ENCODE measurements at places on chromosomes 13 and 19. TPM values are rescaled to one million over a fixed set of nuclear protein-coding genes. Genes with fewer than 3 reads are reported as not detected.

GRCh38 chr19:16836115-16837034 lies 7.2 kb downstream of the SIN3B start:
- H3K27ac ChIP-seq, result no peak overlapping the region
- H3K36me3 ChIP-seq, result peaks cover 12% of the 10 kb centered on the region
- DNase-seq, result no peak
- no peaks in the 10 kb centered on the region for H3K27me3 ChIP-seq

The NUDT19 gene
- total RNA-seq, result 19.3 TPM

- H3K27ac ChIP-seq, result no peak overlapping the region
- peaks cover 42% of the 10 kb centered on the region for H3K27me3 ChIP-seq
- no peak for DNase-seq
- H3K36me3 ChIP-seq, result no peaks in the 10 kb centered on the region
- no peaks in the 10 kb centered on the region for H3K4me1 ChIP-seq
These were observed 528 bp upstream of the CHST8 start for GRCh38 chr19:33621065-33621785.

The C19orf33 gene
- total RNA-seq, result 159 TPM

The SERPINE3 gene
- not detected for total RNA-seq

DNA sequence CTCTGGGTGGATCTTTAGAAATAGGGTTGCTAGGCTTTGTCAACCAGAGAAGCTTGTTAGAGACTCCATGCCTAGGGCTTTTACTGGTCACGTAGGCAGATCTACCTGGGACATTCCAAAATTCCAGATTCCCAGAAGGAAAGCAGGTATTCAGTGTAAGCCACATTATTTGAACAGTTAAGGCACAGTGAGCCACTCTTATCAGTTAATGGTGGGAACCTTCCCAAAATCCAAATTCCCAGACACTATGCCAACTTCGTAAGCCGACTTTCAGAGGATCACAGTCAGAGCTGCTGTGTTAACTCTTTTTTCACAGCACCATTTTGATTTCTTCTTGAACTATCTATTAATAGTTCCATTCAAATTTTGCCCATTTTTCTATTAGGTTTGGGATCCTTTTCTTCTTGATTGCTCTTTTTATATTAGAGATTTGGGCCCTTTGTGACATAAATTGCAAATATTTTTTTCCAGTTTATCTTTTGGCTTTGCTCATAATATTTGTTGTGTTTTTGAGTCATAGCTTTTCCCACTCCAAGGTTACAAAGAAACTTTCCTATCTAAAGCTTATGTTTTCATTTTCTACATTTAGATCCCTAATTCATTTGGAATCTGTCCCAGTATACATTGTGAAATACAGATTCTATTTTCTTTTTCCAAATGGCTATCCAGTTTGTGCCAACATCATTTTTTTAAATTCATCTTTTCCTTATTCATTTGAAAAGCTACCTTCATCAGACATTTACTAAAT lies 77.3 kb downstream of the DHRS12 start:
- no peak for DNase-seq
- H3K27me3 ChIP-seq, result no peaks in the 10 kb centered on the region
- no peak overlapping the region for H3K27ac ChIP-seq
- H3K36me3 ChIP-seq, result no peaks in the 10 kb centered on the region

The CEBPA gene
- 76.4 TPM for total RNA-seq

GRCh38 chr19:4991538-4991937 lies 22.6 kb downstream of the KDM4B start:
- no peaks in the 10 kb centered on the region for H3K36me3 ChIP-seq
- H3K4me3 ChIP-seq, result no peak overlapping the region
- no peak overlapping the region for H3K27ac ChIP-seq
- no peak for DNase-seq
- no peaks in the 10 kb centered on the region for H3K4me1 ChIP-seq

The PROZ gene
- not detected for total RNA-seq

DNA sequence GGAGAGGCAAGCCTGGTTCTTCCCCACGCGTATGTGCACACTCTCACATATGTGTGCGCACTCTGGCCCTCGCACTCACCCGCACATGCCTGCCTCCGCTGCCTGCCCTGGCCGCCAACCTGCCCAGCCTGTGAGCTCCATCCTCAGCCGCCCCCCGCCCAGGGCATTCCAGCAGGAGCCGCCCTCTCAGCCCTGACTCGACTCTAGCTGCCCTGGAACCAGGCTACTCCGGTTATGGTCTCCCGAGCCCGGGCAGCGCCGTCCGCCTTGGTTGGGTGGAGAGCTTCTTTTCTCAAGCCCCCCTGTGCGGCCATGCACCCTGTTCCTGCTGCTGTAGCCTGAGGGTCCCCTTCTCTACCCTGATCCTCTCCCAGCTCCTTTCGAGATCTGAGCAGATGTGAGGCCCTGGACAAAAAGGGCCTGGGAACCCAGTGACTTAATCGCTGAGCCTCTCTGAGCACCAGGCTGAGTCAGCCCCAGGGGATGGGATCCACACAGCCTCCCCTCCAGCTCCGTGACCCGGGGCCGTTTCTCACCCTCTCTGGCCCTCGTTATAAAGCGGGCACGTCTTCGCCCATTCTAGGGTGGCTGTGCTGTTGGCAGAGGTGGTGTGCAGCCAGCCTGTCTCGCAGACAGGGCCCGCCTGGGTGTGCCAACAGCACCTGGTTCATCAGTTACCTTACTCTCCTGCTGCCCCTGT lies 191.5 kb downstream of the TEX29 start:
- H3K27me3 ChIP-seq, result no peaks in the 10 kb centered on the region
- H3K4me3 ChIP-seq, result no peak overlapping the region
- no peaks in the 10 kb centered on the region for H3K4me1 ChIP-seq
- H3K36me3 ChIP-seq, result no peaks in the 10 kb centered on the region

GRCh38 chr19:12785431-12786031 lies 5.8 kb upstream of the JUNB start:
- peak; percentile 53 for DNase-seq
- no peaks in the 10 kb centered on the region for H3K27me3 ChIP-seq
- H3K4me3 ChIP-seq, result no peak overlapping the region
- H3K36me3 ChIP-seq, result no peaks in the 10 kb centered on the region
- peak overlapping the region; percentile 100 for H3K27ac ChIP-seq
